Nephron progenitor cell (in vitro differentiated cells): ENCODE measurements at places on chromosomes 2 and 18.

GRCh38 chr2:31762085-31762484 is 181.3 kb upstream of the SRD5A2 start:
- no peak overlapping the region for H3K27ac ChIP-seq
- H3K4me1 ChIP-seq = peaks cover 11% of the 10 kb centered on the region
- peaks cover 7% of the 10 kb centered on the region for H3K27me3 ChIP-seq
- no peaks in the 10 kb centered on the region for H3K36me3 ChIP-seq
- no peak for DNase-seq

DNA sequence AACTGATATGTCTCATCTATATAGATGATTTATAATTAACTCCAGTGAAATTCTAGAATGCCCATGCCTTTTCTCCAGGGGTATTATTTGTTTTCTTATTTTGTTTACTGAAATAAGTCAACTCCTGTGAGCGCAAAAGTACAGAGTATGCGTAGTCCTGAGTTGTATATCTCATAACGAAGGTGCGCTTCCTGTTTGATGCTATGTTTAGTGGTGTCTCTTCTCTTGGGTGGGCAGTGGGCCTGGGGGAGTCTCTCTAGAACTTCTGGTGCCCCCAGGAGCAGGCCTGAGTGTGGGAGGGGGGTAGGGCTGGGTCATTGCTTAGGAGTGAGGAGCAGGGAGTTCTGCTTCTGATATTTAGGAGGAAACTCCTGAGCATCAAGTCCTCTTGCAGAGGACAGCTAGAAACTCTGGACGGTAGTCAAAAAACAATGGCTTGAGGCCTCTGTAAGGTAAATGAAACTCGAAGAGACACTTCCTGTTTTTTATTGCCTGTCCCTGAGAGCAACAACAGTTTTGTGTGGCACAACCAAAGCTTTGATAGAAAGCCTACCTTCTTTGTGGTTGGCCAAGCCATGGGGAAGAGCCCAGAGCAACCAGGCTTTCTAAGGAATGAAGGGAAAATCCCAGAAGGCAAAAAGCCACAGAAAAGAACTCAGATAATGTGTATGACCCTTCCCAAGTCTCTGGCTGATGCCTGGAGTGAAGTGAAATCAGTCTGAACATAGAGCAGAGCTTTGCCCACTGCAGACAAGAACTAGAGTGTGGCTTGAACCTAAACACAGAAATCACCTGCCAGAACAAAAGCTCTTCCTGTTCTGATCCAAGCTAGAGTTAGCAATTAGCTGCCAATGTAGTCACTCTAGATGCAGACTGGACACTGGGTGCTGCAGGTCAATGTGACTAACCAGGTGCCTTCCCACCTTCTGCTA is 8.5 kb upstream of the SP140L start:
- peaks cover 5% of the 10 kb centered on the region for H3K4me1 ChIP-seq
- no peak overlapping the region for H3K4me3 ChIP-seq
- no peak for DNase-seq
- H3K27me3 ChIP-seq = peaks cover 9% of the 10 kb centered on the region

GRCh38 chr2:36780231-36780839 is 83.8 kb downstream of the VIT start:
- DNase-seq = peak; percentile 26
- H3K4me3 ChIP-seq = no peak overlapping the region
- H3K27me3 ChIP-seq = no peaks in the 10 kb centered on the region
- H3K4me1 ChIP-seq = peaks cover 29% of the 10 kb centered on the region
- H3K36me3 ChIP-seq = no peaks in the 10 kb centered on the region
- H3K27ac ChIP-seq = no peak overlapping the region

DNA sequence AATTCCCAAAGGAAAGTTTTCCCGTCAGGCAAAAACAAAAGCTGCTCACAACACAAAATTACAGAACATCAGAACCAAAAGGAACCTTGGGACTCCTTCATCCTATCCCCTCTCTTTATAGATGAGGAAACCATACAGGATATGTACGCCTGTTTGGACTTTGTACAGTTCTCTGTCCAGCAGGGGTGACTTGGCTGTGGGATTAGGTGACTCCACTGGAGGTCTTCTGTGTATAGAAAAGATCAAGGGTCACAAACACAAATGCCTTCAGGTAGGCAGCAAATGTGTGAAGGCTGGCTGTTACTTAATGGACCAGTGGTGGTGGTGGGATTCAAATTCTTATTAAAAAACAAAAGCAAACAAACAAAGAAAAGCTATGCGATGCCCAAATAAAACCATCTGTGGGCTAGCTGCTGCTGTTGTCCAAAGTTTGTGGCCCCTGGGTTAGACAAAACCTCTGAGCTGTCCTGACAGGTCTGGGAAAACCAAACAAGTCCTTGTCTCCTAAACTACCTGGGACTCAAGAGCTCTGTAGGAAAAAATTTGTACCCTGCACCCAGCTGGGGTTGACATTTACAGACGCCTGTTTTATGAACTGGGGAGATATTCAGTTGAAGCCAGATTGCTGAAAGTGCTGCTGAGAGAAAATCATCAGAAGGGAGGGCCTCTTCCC is 1.3 kb upstream of the CEP68 start:
- peak overlapping the region; percentile 92 for H3K4me3 ChIP-seq
- H3K27me3 ChIP-seq = peaks cover 14% of the 10 kb centered on the region
- H3K36me3 ChIP-seq = peaks cover 16% of the 10 kb centered on the region
- no peak overlapping the region for H3K27ac ChIP-seq

DNA sequence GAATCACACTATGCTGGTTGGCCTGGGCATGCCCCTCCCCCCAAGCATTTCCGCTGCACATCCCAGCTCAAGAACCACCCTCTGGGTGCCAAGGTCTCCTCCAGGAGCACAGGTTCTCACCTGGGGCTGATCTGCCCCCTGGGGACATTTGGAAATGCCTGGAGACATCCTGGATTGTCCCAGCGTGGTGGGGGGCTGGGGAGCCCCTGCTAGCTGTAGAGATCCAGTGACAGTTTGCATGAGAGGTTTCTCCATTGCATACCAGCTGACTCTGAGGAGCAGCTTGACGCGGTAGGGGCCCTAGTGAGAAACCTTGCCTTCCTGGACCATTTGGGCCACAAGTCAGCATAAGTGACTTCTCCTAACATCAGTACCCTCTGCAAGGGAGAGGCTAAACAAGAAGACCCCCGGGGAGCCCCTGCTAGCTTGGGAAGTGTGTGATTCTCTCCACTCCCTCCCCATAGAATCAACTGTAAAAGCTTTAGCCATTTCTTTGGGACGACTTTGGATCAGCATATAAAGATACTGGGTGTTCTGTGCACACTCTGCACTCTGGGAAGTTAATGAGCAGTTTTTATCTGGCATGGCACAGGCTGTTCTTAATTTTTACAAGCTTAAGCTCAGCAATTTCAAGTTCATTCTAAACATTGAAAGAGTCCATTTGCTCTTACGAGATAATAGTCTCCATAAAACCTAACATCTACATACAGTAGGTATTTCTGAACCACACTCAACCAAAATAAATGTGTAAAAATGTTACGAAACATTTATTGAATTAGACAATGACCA is 94.1 kb downstream of the GBX2 start:
- H3K4me3 ChIP-seq = no peak overlapping the region
- H3K27ac ChIP-seq = no peak overlapping the region
- peaks cover 4% of the 10 kb centered on the region for H3K27me3 ChIP-seq
- H3K4me1 ChIP-seq = peaks cover 44% of the 10 kb centered on the region
- DNase-seq = no peak

GRCh38 chr2:235418918-235419317 is 74.9 kb upstream of the AGAP1 start:
- peaks cover 14% of the 10 kb centered on the region for H3K4me1 ChIP-seq
- H3K4me3 ChIP-seq = no peak overlapping the region
- no peak for DNase-seq
- no peak overlapping the region for H3K27ac ChIP-seq
- H3K27me3 ChIP-seq = peaks cover 11% of the 10 kb centered on the region

DNA sequence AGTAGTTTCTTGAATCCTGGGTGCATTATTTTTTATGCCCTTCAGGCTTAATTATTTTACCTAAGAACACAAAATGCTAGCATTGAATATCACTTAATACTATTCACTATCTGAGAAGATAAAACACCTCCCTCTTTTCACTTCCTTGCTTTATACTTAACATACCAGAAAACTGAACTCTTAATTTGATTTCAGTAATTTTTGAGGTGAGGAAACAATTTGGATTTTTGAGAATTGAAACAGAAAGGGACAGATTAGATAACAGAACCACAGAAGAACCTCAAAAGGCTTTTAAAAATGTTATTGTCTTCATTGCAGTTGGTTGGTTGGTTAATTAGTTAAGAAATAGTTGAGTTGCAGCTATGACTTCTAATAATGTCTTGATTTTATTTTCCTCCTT is 69.5 kb downstream of the GPD2 start:
- no peaks in the 10 kb centered on the region for H3K36me3 ChIP-seq
- no peak overlapping the region for H3K4me3 ChIP-seq
- H3K27me3 ChIP-seq = no peaks in the 10 kb centered on the region

DNA sequence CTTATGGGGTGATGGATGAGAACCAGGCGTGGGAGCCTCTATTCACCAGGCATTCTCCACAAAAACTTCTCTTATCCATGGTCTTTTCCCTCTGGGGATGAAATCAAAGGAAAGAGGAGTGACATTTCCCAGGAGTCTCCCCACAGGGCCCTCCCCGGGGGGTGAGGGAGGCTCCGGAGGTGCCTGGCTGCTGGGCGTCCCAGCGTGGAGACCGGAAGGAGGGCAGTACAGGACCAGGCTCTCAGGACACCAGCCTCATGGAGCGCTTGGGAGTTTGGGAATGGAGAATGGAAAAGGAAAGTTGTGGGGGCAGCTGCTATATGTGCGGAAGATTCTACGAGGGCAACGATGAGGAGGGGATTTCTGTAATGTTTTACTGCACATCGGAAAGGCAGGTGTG is 22.1 kb downstream of the CIB4 start:
- peaks cover 7% of the 10 kb centered on the region for H3K36me3 ChIP-seq
- no peak overlapping the region for H3K4me3 ChIP-seq
- DNase-seq = no peak
- H3K4me1 ChIP-seq = peaks cover 59% of the 10 kb centered on the region
- H3K27me3 ChIP-seq = peaks cover 51% of the 10 kb centered on the region

DNA sequence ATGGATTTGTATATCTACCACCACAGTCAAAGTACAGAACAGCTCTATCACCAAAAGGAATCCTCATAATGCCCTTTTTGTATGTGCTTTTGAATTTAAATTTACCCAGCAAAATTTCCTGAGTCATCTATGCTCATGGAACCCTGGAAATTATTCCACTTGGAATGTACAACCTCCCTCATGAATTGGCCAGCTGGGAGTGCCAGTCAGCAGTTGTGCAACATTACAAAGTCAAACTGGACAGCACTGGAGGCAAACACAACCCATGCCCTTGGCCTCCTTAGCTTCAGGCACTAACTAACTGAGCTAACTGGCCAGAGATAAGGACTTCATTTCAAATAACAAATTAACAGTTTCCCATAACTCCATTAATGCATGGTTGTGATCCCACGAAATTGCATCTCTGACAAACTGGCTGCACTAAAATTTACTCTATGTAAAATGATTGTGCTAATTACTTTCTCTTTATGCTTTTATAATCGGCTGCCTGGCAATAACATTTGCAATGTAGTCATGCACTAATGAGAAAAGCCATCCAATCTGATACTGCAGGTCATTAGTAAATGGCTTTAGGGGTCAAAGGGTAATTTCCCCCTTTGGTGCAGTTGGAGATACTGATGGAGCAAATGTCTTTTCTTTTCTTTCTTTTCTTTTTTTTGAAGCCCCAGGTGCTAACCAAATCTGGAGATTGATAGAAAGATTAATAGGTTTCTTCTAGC is 270.5 kb downstream of the ACTR3 start:
- no peak overlapping the region for H3K4me3 ChIP-seq
- peaks cover 5% of the 10 kb centered on the region for H3K4me1 ChIP-seq
- DNase-seq = no peak
- H3K27me3 ChIP-seq = peaks cover 3% of the 10 kb centered on the region
- no peak overlapping the region for H3K27ac ChIP-seq
- no peaks in the 10 kb centered on the region for H3K36me3 ChIP-seq

GRCh38 chr2:215059724-215060123 is 78.7 kb downstream of the ABCA12 start:
- H3K4me1 ChIP-seq = peaks cover 7% of the 10 kb centered on the region
- DNase-seq = no peak
- H3K27me3 ChIP-seq = peaks cover 3% of the 10 kb centered on the region
- no peak overlapping the region for H3K4me3 ChIP-seq

DNA sequence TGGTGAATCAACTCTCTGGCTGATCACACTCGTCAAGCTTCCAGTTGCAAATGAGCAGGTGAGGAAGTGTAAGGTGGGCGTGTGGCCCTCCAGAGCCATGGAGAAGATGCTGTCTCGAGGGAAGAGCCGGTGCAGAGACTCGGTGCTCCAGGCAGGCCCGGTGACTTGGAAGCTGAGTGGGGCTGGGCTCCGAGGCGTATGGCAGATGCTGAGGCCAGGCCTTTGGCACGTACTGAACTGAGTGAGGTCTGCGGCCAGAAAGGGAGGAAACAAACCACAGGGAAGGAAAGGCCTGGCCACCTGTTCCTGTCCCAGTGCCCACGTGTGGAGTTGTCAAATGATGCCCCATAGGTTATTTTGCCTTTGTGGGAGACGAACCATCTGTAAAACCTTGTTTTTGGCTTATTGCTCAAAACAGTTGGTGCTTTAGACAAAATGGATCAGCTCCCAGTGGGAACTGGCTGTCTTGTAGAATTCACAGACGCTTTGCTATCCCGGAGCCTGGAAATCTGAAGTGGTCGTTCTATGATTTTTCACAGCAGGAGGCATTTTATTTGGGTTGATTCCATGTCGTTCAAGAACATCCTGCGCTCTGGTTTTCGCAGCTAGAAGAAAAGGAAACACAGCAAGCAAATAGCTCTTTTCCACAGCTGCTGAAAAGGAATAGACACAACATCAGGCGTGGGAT is 117.5 kb upstream of the TMEM18 start:
- H3K36me3 ChIP-seq = no peaks in the 10 kb centered on the region
- no peak for DNase-seq
- no peak overlapping the region for H3K4me3 ChIP-seq
- H3K27me3 ChIP-seq = peaks cover 7% of the 10 kb centered on the region

DNA sequence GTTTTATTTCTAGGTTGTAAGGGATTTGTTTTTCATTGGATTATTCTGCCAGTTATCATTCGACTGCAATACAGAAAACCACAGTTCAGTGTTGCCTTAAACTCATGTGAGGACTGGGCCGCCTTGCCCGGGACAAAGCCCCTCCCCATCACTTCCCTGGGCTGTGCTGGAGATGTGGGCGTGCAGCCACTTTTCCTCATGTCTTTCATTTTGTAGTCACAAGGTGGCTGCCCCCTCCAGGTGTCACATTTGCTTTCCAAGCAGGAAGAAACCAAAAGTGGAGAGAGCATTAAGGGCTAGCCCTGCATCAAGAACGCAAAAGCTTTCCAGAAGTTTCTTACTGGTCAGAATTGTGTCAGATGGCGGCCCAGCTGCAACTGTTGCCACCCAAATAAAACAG is 492.5 kb upstream of the ID2 start:
- no peak overlapping the region for H3K27ac ChIP-seq
- H3K36me3 ChIP-seq = no peaks in the 10 kb centered on the region
- peaks cover 25% of the 10 kb centered on the region for H3K4me1 ChIP-seq
- DNase-seq = no peak
